ENCODE measurements at places on chromosomes 6 and 20.

- DNase-seq = no peak
Observed at GRCh38 chr6:3693831-3694230, 57.7 kb downstream of the PXDC1 start.

GRCh38 chr6:169701311-169701953 is 397 bp downstream of the WDR27 start:
- no peak for DNase-seq

- no peak for DNase-seq
Observed at GRCh38 chr6:10163203-10163962, 251.5 kb downstream of the TFAP2A start.

- DNase-seq = no peak
Observed at GRCh38 chr20:57439432-57439831, 48.2 kb downstream of the RBM38 start.

GRCh38 chr20:49110767-49111694 is 64.9 kb downstream of the CSE1L start:
- DNase-seq = no peak

DNA sequence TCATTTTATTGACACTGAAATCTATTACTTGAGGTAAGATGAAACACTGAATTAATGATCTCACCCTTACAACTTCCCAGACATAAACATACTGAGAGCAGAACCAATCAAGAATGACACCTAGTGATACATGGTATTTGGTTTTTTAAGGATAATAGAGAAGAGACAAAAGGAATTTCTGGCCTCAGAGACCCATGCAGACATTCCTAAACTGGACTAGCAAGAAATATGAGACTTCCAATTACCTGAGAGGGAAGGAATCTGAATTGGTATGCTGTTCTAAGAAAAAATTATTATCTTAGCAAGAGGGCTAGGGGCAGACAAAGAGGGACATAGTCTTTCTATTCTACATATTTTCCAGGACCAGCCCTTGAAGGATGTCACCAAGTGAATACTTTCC is 141.1 kb downstream of the BMP5 start:
- DNase-seq = no peak

DNA sequence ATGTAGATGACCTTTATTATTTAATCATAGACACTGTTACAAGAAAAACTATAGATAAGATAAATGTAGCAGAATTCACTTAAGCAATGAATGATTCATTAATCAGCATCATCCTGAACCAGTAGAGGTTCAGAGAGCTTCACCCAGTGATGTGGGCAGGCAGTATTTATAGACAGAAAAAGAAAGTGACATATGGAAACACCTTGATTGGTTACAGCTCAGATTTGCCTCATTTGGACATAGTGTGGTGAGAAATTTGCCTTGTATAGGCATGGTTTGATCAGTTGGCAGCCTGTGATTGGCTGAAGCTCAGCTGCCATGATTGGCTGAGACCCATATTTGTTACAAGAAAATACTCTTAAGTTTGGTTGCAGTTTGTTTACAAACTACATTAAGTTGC is 4.6 kb downstream of the C6orf58 start:
- no peak for DNase-seq

DNA sequence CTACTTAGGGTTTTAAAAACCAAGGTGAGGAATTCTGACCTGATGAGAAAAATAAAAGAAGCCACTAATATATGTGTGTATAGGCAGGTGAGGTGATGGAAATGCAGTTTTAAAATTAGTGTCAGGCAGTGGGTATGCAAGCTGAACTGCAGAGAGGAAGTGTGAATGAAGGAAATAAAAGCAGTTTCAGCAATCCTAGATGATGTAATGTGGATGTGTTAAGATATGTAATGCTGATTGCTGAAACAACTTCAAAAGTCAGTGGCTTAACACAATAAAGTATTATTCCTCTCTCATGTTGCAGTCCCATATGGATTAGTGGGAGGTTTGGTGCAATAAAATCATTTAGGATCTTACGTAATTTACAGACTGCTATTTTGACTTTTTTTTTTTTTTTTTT is 119.9 kb upstream of the ASCC3 start:
- no peak for DNase-seq

DNA sequence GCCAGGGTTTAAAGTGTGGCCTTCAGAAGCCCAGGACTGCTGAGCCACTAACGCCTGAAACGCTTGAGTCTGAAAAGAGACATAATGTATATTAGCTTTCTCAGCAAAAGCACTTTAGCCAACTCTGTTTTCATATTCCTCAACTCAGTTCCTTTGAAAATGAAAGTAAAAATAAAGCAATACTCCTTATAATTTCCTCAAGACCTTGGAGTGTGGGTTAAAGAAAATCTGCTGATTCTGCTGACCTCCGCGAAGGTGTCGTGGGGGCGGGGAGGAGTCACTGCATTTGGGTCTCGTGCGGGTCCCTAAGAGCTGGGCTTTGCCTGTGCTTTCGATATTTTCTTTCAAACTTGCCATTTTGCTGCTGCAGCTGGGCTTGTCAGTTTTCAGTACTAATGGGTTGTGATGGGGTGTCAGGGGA is 142.2 kb upstream of the ARID1B start:
- DNase-seq = no peak

- no peak for DNase-seq
Observed at GRCh38 chr6:25928562-25929324, 1.7 kb downstream of the SLC17A2 start.

Measured in cortex of kidney (tissue), 1 donor.